Psoas muscle (tissue), 8 donors: ENCODE measurements at places on chromosomes 4 and X. TPM values are rescaled to one million over a fixed set of nuclear protein-coding genes. Genes with fewer than 3 reads are reported as not detected.

The CFAP97 gene
- total RNA-seq = 10.1 TPM

The CLCN4 gene
- 75.9 TPM for total RNA-seq

The CTAG2 gene
- not detected for total RNA-seq

The IL2RG gene
- 0.93 TPM for total RNA-seq

The NCAPG gene
- 0.30 TPM for total RNA-seq

The S100G gene
- total RNA-seq = not detected

GRCh38 chr4:16767861-16768260 lies 130.6 kb downstream of the LDB2 start:
- no peaks in the 10 kb centered on the region for H3K27me3 ChIP-seq
- H3K4me3 ChIP-seq = no peak overlapping the region
- no peaks in the 10 kb centered on the region for H3K4me1 ChIP-seq
- DNase-seq = no peak

DNA sequence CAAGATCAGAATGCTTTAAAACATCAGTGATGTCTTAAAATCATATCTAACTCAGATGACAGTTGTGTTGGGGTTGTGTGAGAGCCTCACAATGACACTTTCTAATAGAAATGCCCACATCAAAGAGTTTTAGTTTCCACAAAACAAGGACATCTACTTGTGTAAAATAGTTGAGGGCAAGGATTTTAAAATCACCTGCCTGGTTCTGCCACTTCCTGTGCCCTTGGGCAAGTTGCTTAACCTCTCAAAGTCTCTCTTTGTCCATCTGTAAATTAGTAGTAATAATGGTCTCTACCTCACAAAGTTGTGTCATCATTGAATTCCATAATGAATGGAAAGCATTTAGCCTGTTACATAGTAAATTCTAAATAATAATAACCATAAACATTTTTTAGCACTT lies 41.9 kb upstream of the RELL1 start:
- no peaks in the 10 kb centered on the region for H3K27me3 ChIP-seq
- no peak for DNase-seq
- H3K4me3 ChIP-seq = no peak overlapping the region
- no peak overlapping the region for H3K27ac ChIP-seq

DNA sequence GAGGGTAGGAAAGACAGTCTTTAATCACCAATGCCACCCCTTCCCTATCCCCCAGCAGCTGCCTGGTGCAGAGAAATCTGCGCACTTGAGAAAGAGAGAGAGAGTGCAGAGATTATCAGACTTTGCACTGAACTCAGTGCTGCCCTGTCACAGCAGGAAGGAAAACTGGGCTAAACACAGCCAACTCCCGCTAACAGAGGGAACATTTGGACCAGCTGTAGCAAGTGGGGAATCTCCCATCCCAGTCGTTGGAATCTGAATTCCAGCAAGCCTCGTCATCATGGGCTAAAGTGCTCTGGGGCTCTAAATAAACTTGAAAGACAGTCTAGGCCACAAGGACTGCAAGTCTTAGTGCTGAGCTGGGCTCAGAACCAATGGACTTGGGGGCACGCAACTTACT lies 168.7 kb downstream of the DLG3 start:
- H3K27me3 ChIP-seq = peaks cover 25% of the 10 kb centered on the region
- H3K36me3 ChIP-seq = no peaks in the 10 kb centered on the region
- H3K4me3 ChIP-seq = no peak overlapping the region
- no peak for DNase-seq
- no peak overlapping the region for H3K27ac ChIP-seq

DNA sequence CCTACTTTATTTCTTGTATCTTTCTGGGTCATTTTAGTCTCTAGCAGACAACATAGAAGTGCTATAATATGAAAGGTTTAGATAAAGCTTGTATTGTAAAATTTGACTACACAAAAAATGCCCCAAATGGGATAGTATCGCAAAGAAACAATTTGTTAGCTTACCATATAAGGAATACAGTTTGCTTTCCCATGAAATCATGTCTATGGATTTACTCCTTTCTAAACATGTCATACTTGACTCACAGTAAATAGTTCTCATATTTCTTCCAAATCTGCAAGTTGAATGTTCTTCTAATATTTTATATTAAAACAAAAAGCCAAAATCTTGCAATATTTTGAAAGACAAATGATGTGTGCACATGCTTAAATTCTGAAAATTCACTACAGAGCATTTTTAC lies 103.9 kb downstream of the PPA2 start:
- no peak overlapping the region for H3K27ac ChIP-seq
- H3K27me3 ChIP-seq = no peaks in the 10 kb centered on the region
- DNase-seq = no peak
- H3K36me3 ChIP-seq = peaks cover 39% of the 10 kb centered on the region
- no peaks in the 10 kb centered on the region for H3K4me1 ChIP-seq
- H3K4me3 ChIP-seq = no peak overlapping the region

DNA sequence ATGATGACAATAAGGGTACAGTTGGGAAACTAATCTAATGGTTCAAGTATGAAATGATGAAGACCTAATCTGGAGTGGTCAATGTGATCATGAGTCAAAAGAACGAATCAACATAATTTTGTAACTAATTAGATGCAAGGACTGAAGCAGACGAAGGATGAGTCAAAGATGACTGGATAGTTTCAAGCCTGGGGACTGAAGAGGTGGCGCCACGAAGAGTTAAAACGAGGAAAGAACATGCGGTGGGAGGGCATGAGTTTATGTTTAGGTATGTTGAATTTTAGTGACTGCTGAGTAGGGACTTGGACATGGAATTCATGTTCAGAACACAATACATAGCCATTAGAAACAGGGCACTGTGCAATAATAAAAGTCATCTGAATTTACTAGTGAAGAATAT lies 221.5 kb upstream of the FAM241A start:
- H3K27ac ChIP-seq = no peak overlapping the region
- no peaks in the 10 kb centered on the region for H3K36me3 ChIP-seq
- H3K27me3 ChIP-seq = no peaks in the 10 kb centered on the region
- no peak overlapping the region for H3K4me3 ChIP-seq

GRCh38 chr4:90001023-90001422 lies 106.4 kb downstream of the MMRN1 start:
- H3K27me3 ChIP-seq = no peaks in the 10 kb centered on the region
- no peak for DNase-seq
- H3K36me3 ChIP-seq = no peaks in the 10 kb centered on the region
- no peak overlapping the region for H3K4me3 ChIP-seq
- H3K27ac ChIP-seq = no peak overlapping the region
- H3K4me1 ChIP-seq = no peaks in the 10 kb centered on the region

GRCh38 chr4:68299492-68300457 lies 50.1 kb downstream of the YTHDC1 start:
- no peaks in the 10 kb centered on the region for H3K4me1 ChIP-seq
- H3K36me3 ChIP-seq = no peaks in the 10 kb centered on the region
- no peaks in the 10 kb centered on the region for H3K27me3 ChIP-seq
- no peak overlapping the region for H3K27ac ChIP-seq
- H3K4me3 ChIP-seq = no peak overlapping the region
- DNase-seq = no peak

GRCh38 chrX:32749070-32749469 lies 462.3 kb downstream of the DMD start:
- no peak overlapping the region for H3K4me3 ChIP-seq
- peak overlapping the region; percentile 46 for H3K27ac ChIP-seq
- DNase-seq = no peak
- H3K36me3 ChIP-seq = no peaks in the 10 kb centered on the region
- no peaks in the 10 kb centered on the region for H3K4me1 ChIP-seq
- no peaks in the 10 kb centered on the region for H3K27me3 ChIP-seq
